Hematopoietic multipotent progenitor cell treated with erythropoietin and hydrocortisone succinate and interleukin-3 and kit ligand, for 17 days (in vitro differentiated cells): ENCODE measurements at places on chromosomes 3 and 15.
A peak's percentile ranks its signal among the peaks of the same experiment; 100 is the strongest.

DNA sequence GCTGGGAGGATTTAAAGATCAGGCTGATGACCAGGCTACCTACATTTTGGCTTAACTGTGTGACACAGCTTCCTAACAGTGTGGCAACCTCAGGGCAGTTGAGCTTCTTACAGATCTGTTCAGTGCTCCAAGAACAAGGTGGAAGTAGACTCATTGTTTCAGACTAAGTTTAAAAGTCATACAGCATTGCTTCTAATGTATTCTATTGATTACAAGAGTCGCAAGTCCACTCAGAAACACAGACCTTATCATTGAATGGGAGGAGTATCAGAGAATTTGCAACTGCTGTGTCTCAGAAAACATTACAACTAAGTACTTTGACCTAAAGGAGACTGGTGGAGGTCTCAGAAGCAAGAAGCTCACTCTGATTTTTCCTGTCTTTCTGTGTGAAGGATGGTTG lies 579.5 kb upstream of the TGFBR2 start:
- no peak for DNase-seq

DNA sequence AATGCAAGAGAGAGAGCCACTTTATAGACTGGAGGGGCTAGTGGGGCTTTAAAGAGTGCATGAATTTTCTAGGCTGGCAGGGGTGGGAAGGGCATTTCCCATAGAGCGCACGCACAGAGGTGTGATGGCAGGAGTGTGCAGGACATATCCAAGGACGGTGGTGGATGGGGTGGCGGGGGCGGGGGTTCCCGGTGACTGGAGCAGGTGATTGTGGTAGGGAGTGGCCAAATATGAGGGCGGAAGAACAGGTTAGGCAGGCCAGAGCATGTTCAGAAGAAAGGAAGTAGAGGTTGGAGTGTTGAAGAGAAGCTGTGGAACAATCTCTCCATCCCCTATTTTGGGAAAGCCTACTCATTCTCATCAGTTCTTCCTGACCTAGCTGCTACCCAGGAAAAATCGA lies 18.1 kb downstream of the FAM81A start:
- no peak for DNase-seq

GRCh38 chr3:187769771-187770170 lies 24.5 kb upstream of the BCL6 start:
- DNase-seq: no peak

DNA sequence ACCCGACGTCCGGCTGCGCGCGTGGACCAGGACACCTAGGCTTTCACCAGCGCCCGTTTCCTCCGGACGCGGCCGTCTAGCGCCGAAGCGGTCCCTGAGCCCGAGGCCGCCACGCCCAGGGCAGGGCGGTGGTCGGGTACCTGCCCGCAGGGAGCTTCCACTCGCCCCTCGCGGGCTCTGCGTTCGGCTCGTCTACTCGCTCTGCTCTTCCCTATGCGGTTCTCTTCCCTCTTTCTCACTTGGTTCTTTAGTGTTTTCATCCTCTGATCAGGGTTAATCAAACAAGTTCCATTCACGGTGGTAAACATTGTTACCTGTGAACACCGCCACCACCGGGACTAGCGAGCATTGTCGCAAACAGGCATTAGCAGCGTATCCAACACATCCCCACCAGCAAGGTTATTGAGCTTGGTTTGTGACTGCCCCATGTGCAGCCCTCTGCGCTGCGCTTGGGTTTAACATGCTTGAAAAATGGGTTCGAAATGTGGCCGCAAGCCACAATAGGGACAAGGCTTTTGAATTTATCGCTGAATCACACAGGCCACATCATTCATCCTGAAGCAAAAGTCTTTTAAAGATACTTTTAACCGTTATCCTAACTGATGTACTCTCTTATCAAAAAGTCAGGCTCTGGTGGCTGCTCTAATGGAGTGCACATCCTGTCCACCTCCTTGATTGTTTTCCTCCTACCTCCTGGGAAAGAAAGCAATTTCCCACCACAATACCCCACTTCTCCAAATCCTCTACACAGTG lies 843 bp upstream of the CD47 start:
- DNase-seq: peak; percentile 64

DNA sequence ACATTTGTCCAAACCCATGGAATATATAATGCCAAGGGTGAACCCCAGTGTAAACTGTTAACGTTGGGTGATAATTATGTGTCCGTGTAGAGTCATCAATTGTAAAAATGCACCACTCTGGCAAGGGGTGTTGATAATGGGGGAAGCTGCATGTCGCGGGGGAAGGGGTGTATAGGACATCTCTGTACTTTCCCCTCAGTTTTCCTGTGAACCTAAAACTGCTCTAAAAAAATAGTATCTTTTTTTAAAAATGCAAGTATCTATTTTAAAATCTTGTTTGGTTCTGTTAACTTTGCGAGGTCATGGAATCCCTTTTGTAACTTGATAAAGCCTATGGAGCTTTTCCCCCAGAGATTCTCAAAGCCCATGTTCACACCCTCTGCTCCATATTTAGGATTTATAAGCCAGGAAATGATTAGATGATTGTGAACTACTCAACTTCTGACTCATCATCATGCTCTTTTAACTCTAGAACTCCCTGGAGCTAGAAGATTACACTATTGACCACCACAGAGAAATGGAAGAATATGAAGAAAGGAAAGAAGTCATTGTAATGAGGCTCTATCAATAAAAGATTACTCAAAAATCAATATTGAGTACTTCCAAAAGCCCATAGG lies 56.1 kb upstream of the C3orf49 start:
- DNase-seq: no peak

DNA sequence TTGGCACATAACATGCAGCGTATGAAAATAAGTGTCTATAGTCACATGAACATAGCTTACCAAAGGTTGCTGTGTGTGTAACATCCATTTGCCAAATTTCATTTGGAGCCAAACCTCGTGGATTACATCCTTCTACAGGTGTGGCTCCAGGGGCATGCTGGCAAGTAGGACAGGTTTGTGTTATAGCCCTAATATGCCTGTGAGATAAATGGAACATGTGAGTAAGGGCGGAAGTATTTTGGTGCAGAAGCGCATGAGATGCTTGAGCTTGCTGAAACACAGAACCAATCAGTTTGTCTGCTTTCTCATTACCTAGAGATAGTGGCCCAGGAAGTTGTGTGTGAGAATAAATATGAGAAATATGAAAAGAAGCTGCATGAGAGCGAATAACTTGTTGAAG lies 21.8 kb upstream of the XCR1 start:
- no peak for DNase-seq

DNA sequence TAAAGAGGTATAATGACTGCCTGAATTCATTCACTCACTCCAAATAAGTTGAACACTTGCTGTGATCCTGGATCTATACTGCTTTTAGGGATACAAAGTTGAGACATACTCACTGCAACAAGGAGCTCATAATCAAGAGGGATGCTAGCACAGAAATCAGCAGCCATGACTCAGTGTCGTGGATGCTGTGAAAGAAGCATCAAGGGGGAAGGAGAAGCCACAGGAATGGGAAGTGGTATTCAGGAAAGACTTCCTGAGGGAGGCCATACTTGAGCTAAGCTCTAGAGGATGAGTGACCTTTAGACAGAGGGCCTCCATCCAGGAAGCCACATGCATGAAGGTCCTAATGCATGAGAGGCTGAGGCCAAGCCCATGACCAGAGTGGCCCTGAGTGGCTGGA lies 245.7 kb upstream of the RORA start:
- no peak for DNase-seq

GRCh38 chr3:64443546-64444381 lies 218.5 kb upstream of the PRICKLE2 start:
- no peak for DNase-seq

DNA sequence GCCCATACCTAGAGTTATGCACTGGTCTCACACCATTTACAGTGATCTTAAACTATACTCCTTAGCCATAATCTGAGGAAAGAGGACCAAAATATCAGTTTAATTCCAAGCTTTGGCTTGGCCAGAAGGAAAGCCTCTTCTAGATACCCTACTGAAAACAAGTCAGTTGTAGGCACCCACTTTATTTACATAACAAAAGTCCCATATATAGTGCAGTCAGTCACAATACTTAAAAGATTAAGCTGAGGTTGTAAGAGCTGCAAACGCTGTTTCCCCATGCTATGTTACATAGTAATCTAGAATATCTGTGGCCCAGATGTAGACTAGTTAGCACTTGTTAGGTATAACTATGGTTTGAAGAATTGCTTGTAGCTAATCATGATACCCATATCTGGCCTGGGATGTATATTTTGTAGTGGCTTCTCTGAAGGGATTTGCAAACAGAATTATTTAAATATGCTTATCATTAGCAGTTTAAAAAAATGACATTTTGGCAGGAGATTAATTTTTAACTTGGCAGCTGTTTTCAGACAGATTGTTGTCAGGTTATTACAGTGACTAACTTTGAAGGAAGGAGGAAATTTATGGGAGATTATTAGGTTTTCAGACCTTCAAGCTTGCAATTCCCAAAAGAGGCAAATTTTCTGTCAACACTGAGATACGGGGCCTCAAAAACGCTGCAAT lies 160.4 kb upstream of the SLC2A2 start:
- DNase-seq: no peak

- DNase-seq: peak; percentile 50
Measured at GRCh38 chr3:17258823-17259436, 374.2 kb downstream of the PLCL2 start.

- DNase-seq: no peak
Measured at GRCh38 chr3:145055375-145056076, 1083.9 kb downstream of the DIPK2A start.

- DNase-seq: no peak
Measured at GRCh38 chr3:190514413-190515153, 698 bp downstream of the IL1RAP start.

DNA sequence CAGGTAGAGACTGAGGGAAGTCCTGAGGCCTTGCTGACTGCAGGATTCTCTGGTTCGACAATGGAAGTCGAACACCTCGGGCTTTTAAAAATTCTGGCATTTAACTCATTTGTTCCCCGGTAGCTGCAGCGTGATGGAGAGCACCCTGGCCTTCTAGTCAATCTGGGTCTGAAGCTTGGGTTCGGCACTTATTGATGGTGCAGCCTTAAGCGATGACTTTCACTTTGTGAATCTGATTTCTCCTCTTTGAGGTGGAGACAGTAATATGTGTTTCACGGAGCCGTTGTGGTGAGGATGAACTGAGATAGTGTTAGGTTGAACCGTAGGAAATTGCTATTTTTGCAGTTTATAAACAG lies 621 bp upstream of the PARP6 start:
- no peak for DNase-seq

- no peak for DNase-seq
Measured at GRCh38 chr15:100054539-100054938, 287.2 kb downstream of the ADAMTS17 start.

DNA sequence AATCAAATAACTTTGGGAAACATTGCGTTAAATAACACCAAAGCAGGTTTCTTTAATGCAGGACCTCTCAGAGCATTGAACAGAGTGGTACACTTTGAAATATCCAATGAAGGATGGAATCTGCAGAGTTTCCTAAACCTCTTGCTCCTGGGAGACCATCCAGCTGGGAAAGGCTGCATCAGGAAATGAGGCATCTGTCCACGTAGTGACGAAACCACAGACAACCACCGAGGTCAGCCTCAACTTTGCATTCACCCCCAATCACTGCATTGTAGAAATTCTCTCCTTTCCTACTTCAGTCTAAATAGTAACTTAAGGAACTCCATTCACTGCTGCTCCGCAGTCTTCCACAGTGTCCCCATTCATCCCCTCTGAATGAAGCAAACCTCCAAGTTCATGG lies 41.5 kb upstream of the CDV3 start:
- DNase-seq: no peak

DNA sequence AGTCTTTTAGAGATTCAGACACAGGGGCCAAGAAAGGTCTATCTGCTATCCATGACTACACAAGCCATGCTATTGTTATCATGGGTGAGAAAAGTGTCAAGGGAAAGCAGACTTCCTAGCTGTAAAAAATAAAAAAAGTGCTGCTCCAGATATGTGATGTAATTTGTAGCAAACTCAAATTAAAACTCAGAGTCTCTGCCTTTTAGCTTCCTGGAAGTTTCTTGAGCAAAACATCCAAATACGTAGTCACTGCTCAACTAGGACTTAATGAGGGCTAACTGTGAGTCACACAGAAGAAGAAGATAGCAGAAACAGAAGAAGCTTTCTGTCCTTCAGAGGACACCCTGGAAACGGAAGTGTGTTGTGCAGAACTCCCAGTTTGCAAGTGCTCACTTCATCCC lies 393.4 kb upstream of the NR2F2 start:
- no peak for DNase-seq

DNA sequence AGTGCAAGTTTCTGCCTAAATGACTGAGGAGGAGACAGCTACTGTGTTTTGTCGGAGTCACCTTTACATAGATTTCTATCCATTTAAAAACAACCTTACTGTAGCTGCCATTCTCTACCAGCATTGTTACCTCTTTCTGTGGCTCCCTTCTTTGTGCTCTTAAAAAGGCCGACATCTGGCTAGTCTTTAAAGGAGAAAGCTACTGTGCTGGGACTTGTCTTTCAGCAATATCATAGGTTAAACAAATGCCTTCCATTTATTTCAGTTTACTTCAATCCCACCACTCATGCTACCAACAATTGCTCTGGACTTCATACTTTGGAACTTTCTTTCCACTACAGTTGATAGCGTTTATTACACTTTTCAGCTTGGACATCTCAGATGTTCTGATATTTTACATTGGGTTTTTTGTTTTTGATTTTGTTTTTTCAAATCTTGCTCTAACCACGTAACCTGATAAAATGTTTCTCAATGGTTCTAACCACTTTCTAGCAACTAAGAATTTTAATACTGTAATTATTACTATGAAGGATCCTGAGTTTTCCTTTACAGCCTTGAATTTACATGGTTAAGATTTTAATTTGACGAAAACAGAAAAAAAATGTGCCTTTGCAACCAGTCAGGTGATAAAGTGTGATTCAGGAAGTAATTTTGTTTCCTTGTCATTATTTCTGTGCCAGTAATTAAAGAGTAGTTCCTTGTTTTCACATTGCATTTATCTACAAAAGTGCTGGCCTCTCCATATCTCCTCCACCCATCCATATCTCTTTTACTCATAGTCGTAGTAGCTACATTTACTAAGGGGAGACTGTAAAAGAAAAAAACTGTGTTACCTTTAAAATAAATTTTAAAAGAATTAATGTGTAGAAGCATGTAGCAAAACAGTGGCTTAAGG lies 1.3 kb upstream of the CBLB start:
- DNase-seq: peak; percentile 30

DNA sequence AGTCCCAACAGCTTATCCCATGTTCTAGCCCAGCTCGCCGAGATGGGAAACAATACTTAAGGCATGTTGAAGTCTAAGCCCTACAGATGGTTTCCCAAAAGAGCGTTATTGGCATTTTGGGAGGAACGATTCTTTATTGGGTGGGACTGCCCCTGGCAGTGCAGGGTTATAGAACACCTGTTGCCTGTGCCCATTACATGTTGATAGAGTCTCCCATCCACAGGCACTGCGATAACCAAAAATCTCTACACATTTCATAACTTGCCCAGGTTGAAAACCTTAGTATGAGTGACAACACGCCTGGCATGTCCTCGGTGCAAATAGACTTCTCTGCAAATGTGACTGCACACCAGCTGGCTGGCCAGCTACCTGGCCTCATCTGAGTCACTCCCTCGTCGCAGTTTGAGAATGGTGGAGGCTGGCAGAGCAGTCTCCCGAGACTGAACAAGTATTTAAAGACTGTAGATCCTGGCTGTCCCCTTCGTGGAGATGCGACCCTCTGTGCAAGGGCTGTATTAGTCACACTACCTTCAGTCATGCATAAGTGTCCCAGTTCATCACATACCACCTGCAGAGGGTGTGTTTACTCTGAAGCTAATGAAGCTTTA lies 18.7 kb downstream of the ZNF80 start:
- DNase-seq: no peak

- no peak for DNase-seq
Measured at GRCh38 chr15:77821188-77821958, 188.7 kb upstream of the LINGO1 start.
